GM12892 (cell line): ENCODE measurements at places on chromosomes 4 and X.

DNA sequence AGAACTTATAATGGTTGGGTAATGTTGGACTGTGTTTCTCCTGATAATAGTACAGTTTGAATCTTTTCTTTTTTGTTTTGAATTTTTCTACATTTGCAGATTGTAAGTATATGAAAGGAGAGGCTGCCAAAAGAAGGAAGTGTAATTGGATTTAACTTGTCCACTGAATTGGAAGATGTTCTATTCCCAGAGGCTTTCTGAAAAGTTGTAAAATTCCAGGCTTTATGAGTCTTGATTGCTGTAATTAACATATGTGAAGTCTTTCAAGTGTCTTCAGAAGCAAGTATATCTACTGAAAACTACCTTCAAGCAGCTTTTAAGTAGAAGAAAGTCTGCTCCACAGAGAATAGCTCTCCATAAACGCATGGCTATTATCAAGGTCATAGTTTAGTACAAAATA lies 2456.4 kb downstream of the PCDH7 start:
- DNase-seq, result no peak

DNA sequence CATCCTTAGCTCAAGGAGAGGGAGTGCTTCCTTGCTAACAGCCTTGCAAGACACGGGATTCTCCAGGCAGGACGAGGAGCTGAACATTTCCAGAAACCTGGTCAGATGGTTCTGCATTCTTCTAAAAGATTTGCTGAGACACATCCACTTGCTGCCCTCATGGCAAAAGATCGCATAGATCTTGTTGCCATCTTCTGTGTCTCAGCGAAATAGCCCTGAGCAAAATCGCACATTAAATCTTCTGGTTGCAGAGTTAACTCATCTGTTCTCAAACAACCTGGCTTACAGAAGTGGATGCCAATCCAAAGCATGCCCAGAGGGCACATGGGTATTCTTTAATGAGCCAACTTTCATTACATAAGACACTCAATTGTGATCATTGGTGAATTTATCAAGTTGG lies 167.5 kb downstream of the PRKX start:
- DNase-seq, result no peak

DNA sequence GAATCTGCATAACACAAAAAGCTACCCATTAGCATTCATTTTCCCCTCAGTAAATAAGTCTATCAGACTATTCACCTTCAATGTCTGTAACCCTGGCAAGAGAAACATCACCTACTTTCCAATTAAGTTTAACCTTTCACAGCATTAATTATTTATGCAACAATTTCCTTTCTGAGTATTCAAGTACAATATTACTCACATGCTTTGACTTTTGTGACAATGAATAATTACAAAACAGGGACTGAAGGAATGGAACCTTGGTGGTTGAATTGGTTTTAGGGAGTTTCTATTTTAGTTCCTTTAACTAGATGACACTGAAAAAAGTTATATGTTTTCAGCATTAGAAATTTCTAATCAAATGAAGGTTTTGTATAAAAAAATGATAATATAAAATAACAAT lies 932.3 kb upstream of the EPHA5 start:
- no peak for DNase-seq

DNA sequence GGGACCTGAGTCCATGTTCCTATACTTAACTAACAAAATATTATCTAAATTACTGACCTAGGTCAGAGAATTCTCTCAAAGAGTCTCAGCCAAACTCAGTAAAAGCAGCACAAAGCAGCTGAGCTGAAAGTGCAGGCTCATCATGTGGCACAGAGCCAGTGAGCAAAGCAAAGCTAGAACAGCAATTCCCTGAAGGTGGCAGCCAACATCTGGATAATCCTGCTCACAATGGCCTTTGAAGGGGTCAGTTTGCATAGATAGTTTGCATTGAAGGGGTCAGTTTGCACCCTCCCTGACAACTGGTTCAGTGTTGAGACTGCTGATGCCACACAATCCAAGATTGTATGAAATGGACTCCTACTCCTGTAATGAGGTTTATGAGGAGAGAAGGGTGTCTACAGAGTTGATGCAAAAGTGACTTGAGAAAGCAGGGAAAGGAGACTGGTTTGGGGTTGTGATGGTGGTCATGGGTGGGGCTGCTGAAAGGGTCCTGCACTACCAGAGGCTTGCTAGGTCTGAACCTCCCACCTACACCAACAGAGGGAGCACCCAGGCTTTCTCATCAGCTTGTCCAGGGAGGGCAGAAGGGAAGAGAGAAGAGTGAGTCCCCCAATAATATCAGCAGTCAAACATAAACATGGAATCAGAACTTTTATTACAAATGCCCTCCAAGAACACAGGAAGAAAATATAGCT lies 39.7 kb downstream of the TRIM61 start:
- DNase-seq, result no peak

GRCh38 chr4:6788123-6788522 lies 5.6 kb downstream of the KIAA0232 start:
- DNase-seq, result no peak

DNA sequence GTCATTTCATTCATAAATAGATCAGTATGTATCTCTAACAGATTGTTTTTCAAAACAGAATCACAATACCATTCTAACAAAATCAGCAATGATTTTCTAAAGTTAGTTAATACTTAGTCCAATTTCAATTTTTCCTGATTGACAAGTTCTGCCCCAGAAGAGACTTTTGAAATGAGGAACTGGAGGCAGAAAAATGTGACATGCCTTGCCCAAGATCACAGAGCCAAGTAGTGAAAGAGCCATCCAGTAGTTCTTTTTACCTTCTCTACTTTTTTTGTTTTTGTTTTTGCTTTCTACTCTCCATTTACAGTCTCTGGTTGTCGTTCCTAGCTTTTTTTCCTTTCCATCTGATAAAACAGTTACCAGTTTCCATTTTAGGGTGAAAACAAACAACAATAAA lies 129.3 kb upstream of the TMEM164 start:
- no peak for DNase-seq

DNA sequence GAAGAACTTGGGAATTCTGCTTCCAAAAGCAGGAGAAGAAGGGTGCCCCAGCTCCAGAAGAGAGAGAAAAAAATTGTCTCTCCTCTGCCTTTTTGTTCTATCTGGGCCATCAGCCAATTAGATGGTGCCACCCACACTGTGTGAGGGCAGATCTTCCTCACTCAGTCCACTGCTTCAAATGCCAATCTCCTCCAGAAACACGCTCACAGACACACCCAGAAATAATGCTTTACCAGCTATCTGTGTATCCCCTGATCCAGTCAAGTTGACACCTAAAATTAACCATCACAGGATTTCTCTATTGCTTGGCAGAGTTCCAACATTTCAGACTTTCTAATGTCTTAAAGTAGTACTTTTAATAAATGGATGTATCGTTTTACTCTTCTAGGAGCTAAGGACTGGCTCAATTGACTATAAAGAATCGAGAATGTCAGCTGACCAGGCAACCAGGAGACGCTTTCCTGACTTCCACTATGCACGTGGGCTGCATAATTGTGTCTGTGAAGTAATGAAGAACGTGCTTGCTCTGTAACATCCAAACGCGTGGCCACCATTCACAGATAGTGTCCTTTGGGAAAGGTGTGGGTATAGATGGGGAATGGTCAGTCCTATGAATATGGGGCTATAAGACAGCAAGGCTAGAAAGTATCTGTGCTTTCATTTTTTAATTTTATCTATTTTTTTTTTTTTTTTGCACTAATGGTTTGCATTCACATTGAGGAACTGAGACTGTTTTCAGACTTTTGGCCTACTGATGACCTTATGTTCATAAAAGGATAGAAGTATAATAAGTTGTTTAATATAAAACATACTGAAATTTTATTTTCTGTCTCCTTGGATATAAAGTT lies 9.9 kb upstream of the SMIM20 start:
- DNase-seq, result no peak

DNA sequence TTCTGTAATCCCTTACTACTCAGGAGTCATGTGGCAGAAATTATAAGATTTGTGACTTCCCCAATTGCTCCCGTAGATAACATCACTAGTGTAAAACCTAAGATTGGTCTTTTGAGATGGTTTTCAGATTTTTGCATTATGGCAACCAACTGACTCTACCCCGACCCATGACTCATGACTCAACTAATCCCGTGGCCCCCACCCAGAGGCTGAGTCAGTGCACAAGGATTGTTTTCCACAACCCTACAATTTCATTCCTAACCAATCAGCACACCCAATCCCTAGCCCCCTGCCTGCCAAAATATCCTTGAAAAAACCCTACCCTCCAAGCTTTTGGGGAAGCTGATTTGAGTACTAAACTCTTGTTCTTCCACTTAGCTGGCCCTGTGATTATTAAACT lies 109.4 kb upstream of the FAM9C start:
- DNase-seq, result no peak

DNA sequence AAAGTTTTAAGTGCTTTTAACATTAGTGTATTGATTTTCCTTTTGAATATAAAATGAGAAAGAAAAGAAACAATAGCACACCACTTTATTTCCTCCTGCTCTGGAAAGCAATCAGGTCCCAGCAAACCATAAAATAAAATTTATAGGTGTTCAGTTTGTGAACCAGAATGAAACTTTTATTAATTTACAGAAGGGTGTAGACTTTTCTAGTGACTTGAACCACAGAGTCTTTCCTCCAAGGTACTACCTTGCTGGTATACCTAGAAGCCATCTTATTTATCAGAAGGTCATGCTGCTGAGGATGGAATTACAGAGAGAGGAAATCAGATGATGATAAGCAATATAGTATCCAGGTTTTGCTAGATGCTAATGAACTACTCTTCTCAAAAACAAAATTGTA lies 27.6 kb upstream of the RPS6KA3 start:
- DNase-seq, result no peak

DNA sequence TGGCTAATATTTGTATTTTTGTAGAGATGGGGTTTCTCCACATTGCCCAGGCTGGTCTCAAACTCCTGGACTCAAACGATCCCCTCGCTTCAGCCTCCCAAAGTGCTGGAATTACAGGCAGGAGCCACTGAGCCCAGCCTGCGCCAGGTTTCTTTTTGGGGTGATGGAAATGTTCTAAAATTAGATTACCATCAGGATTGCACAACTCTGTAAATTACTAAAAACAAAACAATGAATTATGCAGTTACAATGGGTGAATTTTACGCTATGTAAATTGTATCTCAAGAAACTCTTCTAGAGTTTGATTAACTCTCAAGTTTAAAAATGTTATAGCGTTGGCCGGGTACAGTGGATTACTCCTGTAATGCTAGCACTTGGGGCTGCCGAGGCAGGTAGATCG lies 118.9 kb upstream of the TBL1X start:
- DNase-seq, result no peak

GRCh38 chr4:107640197-107640596 lies 79.8 kb downstream of the PAPSS1 start:
- DNase-seq, result no peak

DNA sequence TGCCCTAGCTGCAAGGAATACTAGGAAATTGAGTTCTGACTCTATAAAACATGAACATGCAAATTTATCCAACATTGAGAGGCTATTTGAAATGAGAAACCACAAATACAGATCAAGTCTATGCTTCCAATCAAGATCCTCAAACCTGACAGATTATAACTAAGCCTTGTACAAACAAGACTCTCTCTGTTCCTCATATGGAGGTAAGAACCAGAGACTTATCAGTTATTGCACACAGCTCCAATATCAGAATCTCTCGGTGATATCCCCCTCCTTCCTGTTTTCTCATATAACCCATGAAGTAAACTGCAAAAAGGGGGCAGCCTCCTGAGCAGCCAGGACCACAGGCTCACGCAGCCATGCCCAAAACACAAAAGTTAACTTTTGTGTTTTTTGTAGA lies 36.5 kb downstream of the FBXW7 start:
- DNase-seq, result no peak

DNA sequence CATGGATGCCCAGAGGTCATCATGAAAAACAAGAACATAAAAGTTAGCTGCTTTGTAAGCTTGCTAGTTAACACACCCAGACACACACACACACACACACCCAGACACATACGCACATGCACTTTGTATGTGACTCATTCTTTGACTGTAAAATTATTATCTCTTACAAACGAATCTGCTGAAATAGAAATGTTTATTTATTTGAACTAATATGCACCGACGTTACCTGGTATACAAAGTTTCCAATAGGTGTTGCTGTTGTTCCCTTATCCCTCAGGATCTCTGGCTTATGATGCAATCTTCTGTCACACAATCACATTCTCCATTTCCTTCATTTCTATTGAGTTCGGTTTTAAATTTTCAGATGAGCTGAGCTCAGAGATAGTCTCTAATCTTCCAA lies 209.3 kb downstream of the PTTG2 start:
- no peak for DNase-seq

DNA sequence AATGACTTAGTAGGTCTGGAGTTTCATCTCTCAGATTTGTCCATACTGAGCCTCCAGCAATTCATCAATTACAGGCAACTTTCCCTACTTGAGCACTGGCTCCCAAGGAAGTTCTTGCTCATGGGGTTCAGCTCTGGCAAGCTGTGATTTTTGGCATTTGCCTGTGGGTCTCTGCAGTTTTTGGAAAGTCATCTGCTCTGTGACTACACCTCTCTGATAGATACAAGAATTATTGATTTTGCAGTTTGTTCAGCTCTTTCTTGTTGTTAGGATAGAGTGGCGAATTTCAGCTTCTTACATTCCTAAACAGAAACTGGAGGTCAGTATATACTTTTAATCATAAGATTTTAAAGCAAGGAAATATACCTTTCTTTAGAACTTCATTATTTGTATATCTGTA lies 209.7 kb upstream of the NPY2R start:
- DNase-seq, result no peak

DNA sequence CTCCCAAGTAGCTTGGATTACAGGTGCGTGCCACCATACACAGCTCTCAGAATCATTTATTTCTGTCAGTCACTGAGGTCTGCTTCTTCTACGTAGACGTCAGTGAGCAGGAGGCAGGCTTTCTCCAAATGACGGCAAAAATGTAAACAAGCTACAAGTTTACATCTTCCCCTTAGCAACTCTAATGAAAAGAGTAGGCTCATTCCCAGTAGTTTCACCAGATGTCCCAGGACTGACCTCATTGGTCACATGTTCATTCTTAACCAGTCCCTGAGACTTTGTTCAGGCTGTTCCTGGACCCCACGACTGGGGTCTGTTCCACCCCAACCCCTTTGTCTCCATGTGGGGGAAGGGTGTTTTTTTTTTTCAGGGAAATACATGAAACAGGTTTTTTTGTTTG lies 67.1 kb downstream of the TENM3 start:
- no peak for DNase-seq

GRCh38 chr4:184933311-184933710 lies 85.0 kb upstream of the HELT start:
- DNase-seq, result no peak

DNA sequence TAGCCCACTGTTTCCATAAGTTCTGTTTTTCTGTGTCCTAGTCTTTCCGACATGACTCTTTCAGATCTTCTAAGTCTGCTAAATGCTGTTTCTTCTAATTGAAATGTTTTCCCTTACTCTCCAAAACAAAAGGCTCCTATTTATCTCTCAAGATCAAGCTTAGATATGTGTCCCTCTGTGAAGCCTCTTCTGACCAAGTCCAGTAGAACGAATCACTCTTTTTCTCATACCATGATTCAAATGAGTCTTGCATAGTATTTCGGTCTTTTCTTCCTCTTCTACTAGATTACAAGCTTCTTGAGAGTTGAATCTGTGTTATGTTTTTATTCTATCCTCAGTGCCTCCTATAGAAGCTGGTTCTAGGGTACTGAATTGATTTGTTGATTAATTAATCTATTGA lies 45.3 kb upstream of the PRDM8 start:
- DNase-seq, result no peak
